Large intestine (tissue), 12 donors: ENCODE measurements at places on chromosomes 6 and 20. TPM values are rescaled to one million over a fixed set of nuclear protein-coding genes. Genes with fewer than 3 reads are reported as not detected.

The KIF25 gene
- polyA plus RNA-seq = 0.82 TPM

The CLPSL2 gene
- polyA plus RNA-seq = not detected

The KCNK5 gene
- 31.4 TPM for polyA plus RNA-seq

The CCN5 gene
- polyA plus RNA-seq = 0.09 TPM

The RIMS1 gene
- 4.2 TPM for polyA plus RNA-seq

The CALHM4 gene
- 0.13 TPM for polyA plus RNA-seq

DNA sequence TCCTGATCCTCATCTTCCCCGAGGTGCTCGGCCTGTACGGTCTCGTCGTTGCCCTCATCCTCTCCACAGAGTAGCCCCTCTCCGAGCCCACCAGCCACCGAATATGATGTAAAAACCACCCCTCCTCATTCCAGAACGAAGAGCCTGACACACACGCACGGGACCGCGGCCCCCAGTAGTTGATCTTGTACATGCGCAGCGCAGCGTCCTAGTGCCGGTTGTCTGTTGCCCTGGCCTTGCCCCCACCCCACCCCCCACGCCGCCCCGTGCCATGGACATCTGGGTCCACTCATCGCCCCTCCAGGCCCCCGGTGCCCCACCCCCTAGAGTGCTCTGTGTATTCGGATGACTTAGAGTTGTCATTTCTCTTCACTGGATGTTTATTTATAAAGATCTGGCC is 5.2 kb upstream of the PRPH2 start:
- DNase-seq = no peak

DNA sequence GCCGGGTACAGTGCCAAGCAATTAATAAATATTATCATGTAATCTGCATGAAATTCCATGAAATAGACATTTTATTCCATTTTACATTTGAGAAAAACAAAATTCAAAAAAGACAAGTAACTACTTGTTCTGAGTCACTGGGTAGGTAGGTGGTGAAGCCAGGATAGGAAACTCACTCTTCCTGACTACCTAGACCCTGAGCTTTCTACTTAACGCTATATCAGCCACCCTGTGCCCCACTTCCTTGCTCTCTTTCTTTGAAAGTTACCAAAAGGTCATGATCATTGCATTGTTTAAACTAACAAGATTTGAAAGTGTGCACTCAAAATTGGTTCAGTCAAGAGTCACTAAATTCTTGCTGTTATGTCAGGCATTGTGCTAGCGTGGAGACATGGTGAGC is 235.7 kb downstream of the CD83 start:
- DNase-seq = no peak

DNA sequence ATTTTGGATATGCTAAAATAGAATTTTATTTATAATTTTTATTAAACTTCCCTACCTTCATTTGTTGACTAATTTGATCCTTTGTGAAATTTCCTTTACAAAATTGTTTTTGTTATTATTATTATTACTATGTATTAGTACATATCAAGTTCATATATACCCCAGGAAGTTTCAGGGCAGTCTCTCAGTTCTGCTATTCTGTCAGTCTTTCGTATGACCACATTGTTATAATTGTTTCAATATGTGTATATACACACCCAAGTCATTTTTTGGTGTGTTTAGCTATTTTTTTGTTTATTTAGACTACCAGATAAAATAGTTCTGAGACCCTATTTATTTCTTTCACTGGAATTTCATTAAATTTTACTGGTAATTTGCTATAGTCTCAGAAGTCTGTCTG is 72.1 kb downstream of the NKAIN2 start:
- DNase-seq = no peak

DNA sequence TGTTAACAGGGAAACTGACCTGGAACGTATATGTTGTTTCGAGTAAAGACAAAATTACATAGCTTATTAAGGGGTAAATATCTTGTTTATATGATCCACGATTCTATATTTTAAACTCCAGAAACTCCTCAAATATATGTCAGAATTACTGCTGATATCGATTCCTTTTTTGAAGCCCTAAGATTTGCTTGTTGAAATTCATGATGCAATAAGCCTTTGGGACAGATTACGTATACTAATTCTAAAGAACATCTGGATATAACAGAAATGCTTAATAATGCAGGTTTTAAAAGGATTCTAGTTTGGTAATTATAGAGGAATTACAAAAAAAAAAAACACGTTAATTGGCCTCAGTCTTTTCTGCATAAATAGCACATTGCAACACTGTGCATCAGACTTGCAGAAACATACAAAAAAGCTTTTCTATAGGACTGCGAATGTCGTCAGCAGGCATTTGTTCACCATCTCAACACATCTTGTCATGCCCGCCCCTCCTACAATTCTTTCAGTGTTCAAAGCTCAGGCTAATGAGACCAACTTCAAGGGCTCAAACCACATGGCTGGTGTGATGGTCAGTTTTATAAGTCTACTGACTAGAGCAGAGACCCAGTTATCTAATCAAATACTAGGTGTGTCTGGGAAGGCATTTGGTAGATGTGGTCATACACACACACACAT is 74.9 kb downstream of the AGPAT4 start:
- no peak for DNase-seq

- no peak for DNase-seq
Measured at GRCh38 chr6:1586861-1587450, 22.8 kb upstream of the FOXC1 start.

DNA sequence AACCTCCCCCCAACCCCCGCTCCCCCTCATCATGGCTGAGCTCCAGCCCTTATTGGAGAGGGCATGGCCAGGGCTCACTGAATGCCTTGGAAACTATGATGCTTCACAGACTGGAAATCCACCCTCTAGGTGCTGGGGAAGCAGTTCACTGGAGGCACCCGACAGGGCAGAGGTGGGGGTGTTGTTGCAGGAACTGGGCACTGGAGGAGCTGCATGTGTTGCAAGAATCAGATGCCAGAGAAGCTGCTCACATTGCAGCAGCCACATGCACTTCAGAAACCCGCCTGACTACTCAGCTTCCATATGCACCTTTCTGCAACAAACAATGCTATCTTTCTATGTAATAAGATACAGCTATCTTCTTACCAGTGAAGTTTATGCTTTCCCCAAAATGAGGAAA is 7.9 kb upstream of the TBPL1 start:
- no peak for DNase-seq

GRCh38 chr6:36657942-36658544 is 20.5 kb upstream of the CDKN1A start:
- no peak for DNase-seq

DNA sequence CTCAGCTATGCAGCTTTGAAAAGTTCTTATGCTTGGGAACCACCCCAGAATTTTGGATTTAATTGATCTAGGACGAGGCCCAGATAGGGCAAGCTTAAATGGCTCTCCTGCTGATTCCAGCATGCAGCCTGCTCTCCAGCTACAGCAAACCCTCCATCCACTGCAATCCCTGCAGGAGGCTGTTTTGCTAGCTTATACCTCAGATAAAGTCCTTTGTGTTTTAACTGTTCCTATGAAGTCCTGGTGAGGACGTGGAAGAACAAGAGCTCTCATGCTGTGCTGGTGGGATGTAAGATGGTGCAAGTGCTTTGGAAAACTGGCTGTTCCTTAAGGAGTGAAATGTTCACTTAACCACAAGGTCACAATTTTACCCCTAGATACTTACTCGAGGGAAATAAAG is 25.5 kb upstream of the NXT1 start:
- DNase-seq = no peak

DNA sequence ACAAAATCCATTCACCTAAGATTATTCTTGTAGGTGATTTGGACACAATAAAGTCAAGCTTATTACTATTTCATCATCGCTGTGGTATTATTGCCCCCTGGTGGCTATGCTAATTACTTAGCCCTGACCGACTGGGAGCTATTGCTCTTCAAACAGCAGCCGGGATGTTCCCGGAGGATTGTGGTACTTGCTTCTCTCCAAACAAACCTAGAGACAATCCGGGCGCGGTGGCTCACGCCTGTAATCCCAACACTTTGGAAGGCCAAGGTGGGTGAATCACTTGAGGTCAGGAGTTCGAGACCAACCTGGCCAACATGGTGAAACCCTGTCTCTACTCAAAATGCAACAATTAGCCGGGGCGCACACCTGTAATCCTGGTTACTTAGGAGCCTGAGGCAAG is 15.4 kb upstream of the STMND1 start:
- peak; percentile 48 for DNase-seq

DNA sequence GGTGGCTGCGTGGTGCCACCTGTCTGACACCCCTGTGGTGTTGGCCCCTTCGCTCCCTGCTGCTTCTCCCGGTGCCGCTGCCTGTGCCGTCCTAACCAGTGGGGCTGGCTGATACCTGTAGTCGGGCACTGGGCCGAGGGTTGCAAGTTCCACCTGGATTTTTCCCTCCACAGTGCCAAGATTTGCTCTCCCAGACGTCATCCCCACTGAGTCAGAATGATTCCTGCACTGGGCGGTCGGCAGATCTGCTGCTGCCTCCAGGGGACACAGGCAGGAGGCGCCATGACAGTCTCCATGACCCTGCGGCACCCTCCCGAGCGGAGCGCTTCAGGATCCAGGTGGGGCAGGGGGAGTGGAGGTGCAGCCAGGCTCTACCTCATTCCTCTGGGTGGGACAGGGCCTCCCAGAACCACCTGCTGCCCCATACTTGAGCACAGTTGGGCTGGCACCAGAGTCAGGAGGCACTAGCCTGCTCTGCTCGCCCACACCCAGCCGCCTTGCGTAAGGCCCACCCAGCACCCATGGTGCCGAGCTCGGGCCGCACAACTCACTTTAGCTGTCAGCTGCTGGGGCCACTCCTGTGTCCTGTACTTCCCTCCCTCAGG is 60.2 kb downstream of the TCP11 start:
- DNase-seq = no peak

DNA sequence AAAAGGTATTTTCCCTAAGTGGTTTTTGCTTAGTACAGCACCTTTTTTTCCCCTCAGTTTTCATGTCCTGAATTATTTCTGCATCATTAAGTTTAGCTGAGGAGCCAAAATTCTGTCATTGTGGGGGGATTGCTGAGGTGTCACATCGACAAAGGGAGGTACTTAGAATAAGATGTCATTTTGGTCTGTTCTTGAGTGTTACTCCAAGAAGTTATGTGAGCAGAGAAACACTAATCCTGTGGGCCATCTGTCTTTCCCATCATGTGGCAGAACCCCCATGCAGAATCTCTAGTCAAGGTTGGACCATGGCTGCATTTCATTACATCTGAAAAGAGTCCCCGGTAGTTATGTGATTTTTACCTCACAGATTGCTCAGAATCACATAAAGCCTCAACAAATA is 167.8 kb upstream of the CENPW start:
- no peak for DNase-seq

- DNase-seq = no peak
Measured at GRCh38 chr20:62840244-62841197, 21.1 kb downstream of the TCFL5 start.

DNA sequence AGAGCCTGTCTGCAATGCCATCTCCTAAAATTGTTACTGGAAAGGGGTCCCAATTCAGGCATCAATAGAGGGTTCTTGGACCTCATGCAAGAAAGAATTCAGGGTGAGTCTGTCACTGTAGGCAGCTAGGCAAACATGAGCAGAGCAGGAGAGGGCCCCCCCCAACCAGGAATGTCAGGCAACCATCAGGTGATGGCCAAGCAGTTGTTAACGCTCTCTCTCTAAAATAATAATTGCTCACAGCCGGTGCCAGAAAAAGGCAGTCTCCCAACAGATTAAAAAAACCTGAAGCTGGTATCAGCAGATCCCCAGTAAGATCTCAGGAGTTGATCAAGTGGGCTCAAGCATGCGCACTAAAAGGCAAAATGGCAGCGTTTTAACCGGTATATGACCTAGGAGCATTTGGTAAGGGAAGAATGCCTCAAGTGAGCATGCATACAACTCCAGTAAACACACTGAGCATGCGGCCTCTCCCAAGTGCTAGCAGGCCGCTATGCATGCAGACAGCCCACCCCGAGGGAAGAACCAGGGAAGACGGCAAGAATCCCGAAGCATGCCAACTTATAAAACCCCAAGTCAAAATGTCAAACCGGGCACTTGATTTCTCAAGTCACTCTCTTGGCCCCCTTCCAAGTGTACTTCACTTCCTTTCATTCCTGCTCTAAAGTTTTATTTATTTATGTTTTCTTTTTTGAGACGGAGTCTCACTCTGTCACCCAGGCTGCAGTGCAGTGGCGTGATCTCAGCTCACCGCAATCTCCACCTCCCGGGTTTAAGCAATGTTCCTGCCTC is 44.0 kb upstream of the RNGTT start:
- DNase-seq = peak; percentile 24

GRCh38 chr6:44704240-44705150 is 317.0 kb downstream of the CDC5L start:
- no peak for DNase-seq

GRCh38 chr6:160305926-160306713 is 42.1 kb upstream of the SLC22A3 start:
- DNase-seq = no peak
